Liver (tissue), 10 donors: ENCODE measurements at places on chromosomes 7 and 10. TPM values are rescaled to one million over a fixed set of nuclear protein-coding genes. Genes with fewer than 3 reads are reported as not detected.

The PKD2L1 gene
- total RNA-seq: 0.08 TPM

The KNDC1 gene
- 8.0 TPM for total RNA-seq

- no peaks in the 10 kb centered on the region for H3K27me3 ChIP-seq
- H3K36me3 ChIP-seq: no peaks in the 10 kb centered on the region
- no peaks in the 10 kb centered on the region for H3K4me1 ChIP-seq
- no peak overlapping the region for H3K4me3 ChIP-seq
- H3K27ac ChIP-seq: no peak overlapping the region
Observed at GRCh38 chr10:128365156-128365725, 239.0 kb upstream of the MKI67 start.

- DNase-seq: no peak
- no peaks in the 10 kb centered on the region for H3K36me3 ChIP-seq
- no peak overlapping the region for H3K27ac ChIP-seq
- H3K4me1 ChIP-seq: peaks cover 5% of the 10 kb centered on the region
Observed at GRCh38 chr7:44195889-44196288, 4.9 kb upstream of the YKT6 start.

DNA sequence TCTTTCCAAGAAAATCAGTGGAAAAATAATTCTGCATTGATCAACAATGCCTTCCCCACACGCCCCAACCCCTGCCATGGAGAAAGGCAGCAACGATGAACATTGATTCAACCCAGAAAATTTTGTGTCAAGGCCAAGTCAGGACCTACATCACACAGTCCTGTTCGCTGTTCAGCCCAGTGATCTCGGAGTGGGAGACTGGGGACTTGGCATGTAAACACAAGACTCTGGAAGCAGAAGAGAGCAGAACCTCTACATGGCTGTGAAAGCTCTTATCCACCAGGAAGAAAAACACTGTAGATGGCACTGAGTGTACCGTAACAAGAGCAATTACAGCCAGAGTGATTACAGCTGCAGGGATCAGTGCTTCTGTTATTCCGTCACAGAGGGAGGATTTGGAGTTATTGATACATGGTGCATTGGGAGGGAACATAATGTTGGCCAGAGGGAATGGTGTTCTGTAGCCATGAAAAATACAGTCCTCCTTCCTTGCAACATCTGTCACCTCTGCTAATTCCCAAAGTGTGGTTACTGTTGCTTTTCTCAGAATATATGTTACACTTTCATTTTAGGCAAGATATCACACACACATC lies 136.6 kb downstream of the IQUB start:
- no peak overlapping the region for H3K27ac ChIP-seq
- no peaks in the 10 kb centered on the region for H3K27me3 ChIP-seq
- no peaks in the 10 kb centered on the region for H3K4me1 ChIP-seq
- H3K36me3 ChIP-seq: no peaks in the 10 kb centered on the region
- DNase-seq: no peak

GRCh38 chr10:110918269-110918642 lies 724 bp downstream of the BBIP1 start:
- peak; percentile 93 for DNase-seq
- no peaks in the 10 kb centered on the region for H3K36me3 ChIP-seq
- peak overlapping the region; percentile 100 for H3K27ac ChIP-seq
- H3K4me1 ChIP-seq: peaks cover 3% of the 10 kb centered on the region
- peak overlapping the region; percentile 66 for H3K4me3 ChIP-seq

GRCh38 chr10:87818505-87819288 lies 671 bp upstream of the ATAD1 start:
- H3K27ac ChIP-seq: peak overlapping the region; percentile 84
- H3K27me3 ChIP-seq: no peaks in the 10 kb centered on the region
- no peaks in the 10 kb centered on the region for H3K36me3 ChIP-seq
- no peak for DNase-seq
- H3K4me1 ChIP-seq: peaks cover 24% of the 10 kb centered on the region
- peak overlapping the region; percentile 86 for H3K4me3 ChIP-seq

The FAM241B gene
- 0.89 TPM for total RNA-seq

The IFIT1B gene
- total RNA-seq: not detected

DNA sequence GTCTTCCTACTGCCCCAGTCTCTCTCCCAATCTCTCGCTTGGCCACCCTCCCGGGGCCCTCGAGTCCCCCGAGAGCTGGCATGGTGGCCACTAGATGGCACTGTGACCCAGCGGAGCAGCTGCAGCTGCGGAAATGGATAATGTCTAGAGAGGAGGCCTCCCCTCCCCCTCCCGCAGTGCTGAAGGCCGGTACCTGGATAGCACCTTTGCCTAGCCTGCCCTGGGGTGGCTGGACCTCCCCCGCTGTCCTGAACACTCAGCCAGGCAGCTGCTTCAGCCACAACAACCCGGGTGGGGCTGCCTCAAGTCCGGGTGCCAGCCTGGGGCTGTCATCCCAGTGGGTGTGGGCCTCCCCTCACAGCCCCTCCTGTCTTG lies 65.2 kb downstream of the GOLGA7B start:
- H3K27ac ChIP-seq: no peak overlapping the region
- H3K27me3 ChIP-seq: no peaks in the 10 kb centered on the region
- no peak overlapping the region for H3K4me3 ChIP-seq
- H3K36me3 ChIP-seq: no peaks in the 10 kb centered on the region
- no peaks in the 10 kb centered on the region for H3K4me1 ChIP-seq

The PDK4 gene
- total RNA-seq: 6.3 TPM

DNA sequence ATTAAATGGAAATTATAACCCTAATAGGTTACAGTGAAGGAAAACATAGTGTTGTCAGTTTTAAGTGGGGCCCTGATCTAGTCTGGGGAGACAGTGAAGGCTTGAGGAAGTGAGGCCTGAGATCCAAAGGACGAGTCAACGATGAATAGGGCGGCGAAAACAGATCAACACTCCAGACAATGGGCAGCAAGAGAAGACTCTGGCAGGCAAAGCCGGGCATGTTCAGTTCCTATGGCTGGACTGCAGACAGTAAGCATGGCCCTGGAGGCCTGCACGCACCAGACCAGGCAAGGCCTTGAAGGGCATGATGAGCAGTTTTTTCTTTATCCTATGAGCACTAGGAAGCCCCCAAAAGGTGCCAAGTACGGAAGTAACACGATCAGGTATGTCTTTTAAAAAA lies 127.8 kb downstream of the RNF216 start:
- H3K27me3 ChIP-seq: no peaks in the 10 kb centered on the region
- DNase-seq: no peak
- H3K4me1 ChIP-seq: no peaks in the 10 kb centered on the region
- H3K27ac ChIP-seq: no peak overlapping the region
- peaks cover 13% of the 10 kb centered on the region for H3K36me3 ChIP-seq
- no peak overlapping the region for H3K4me3 ChIP-seq

DNA sequence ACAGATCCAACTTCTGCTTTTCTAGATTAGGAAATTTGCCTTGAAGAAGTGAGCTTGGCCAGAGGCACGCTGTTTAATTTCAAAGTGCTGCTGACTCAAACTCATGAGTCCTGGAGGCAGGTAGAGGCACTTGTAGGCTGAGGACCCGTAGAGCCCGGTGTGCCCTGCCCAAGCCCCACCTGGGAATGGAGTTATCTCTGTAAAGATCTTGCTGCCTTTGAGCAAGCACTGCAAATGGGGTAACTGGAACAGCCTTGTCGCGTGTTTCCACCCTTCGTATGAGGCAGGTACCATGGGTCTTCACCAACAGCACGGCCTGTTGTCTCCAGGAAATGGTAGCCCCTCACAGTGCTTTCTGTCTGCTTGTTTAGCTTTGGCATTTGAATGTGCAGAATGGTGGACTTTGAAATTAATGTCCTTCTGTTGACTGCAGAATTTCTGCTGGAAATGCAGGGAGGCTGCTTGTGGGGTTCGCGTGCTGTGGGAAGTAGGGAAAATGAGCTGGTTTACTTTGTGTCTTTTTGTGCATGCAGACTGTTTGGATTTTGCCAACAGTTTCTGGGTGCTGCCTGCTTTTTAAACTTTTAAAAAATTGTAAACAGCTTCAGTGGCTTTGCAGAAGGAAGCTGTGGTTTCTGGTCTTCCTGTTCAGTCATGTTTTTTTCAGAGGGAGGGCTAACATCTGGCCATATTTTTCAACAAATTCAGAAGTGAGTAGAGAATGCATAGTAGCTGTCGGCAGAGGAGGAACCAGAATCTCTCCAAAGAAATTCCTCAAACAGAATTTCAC lies 27.2 kb downstream of the CCM2 start:
- H3K4me1 ChIP-seq: no peaks in the 10 kb centered on the region
- peak overlapping the region; percentile 6 for H3K4me3 ChIP-seq
- H3K27me3 ChIP-seq: no peaks in the 10 kb centered on the region
- peak overlapping the region; percentile 59 for H3K27ac ChIP-seq
- DNase-seq: no peak

GRCh38 chr7:119969054-119969453 lies 303.9 kb upstream of the KCND2 start:
- DNase-seq: no peak
- no peaks in the 10 kb centered on the region for H3K36me3 ChIP-seq
- no peaks in the 10 kb centered on the region for H3K4me1 ChIP-seq
- no peak overlapping the region for H3K4me3 ChIP-seq

DNA sequence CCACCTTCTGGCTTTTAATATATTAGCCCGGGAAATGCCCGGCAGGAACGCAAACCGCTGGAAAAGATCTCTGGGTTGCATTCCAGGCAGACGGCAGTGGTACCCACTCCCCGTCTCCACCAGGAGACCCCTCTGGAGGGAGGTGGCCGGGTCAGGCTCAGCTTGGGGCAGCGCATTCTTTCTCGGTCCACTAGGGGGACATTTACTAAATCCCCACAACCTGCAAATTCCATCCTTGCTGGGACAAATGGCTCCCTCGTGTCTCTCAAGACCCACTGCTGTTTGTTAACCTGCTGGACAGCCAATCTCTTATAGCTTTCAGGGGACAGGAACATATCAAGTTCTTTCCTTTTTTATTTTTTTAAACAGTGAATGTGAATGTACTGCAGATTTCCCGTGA lies 45.8 kb upstream of the CARD11 start:
- no peak for DNase-seq
- H3K4me1 ChIP-seq: no peaks in the 10 kb centered on the region
- H3K36me3 ChIP-seq: no peaks in the 10 kb centered on the region
- H3K4me3 ChIP-seq: no peak overlapping the region
- H3K27me3 ChIP-seq: no peaks in the 10 kb centered on the region

DNA sequence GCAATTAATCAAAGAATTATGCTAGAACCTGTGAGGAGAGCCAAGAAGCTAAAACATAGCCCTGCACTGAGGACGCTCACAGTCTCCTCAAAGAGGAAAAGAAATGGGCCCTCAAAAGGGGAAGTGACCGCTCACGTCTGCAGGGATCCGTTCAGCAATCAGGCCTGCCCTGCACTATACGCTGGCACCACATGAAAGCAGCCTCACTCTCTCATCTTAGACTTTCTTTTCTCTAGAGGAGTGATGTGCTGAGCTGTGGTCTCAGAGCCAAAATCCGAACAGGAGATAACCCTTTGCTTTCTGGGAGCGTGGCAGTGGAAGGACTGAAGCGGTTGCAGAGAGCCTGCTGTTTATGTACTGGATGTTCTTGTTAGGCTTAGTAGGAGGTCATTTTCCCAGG lies 6.3 kb upstream of the IL2RA start:
- H3K36me3 ChIP-seq: no peaks in the 10 kb centered on the region
- no peaks in the 10 kb centered on the region for H3K27me3 ChIP-seq
- no peak for DNase-seq

DNA sequence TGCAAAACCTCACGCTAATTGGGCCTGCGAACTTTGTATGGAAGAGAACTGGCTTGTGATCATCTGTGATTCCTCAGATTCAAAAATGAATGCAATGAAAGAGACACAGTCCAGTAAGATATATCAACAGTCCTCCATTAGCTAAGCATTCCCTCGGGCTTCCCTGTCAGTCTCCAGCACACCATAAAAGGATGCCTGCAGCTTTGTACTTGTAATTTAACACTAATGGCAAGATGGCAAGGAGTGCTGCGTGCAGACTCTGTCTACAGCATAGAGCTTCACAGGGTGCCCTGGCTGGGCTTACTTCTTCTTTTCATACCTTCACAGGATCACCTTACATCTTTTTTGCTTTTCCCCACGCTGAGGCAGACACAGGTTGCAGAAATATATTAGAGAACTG lies 200.0 kb downstream of the GFRA1 start:
- H3K27ac ChIP-seq: no peak overlapping the region
- no peaks in the 10 kb centered on the region for H3K36me3 ChIP-seq
- no peaks in the 10 kb centered on the region for H3K27me3 ChIP-seq
- H3K4me3 ChIP-seq: no peak overlapping the region

DNA sequence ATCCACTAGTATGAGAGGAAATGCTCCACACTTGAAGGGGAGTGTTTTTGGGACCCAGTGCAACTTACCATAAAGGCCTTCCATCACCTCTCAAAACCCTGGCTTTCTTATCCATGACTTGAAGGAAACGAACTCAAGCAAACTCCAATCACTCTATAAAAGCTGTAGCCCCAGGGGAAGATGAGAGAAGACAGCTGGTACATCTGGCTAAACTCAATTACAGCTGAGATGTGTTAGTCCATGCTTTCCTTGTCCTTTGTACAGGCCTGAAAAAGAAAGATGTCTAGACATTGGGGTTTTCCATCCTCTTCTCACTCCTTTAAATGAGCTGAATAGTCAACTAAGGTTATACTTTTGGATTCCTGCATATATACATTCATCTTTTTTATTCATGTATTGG lies 89.5 kb upstream of the ANKRD30A start:
- no peaks in the 10 kb centered on the region for H3K27me3 ChIP-seq
- H3K4me3 ChIP-seq: no peak overlapping the region
- no peaks in the 10 kb centered on the region for H3K4me1 ChIP-seq
- no peak for DNase-seq

DNA sequence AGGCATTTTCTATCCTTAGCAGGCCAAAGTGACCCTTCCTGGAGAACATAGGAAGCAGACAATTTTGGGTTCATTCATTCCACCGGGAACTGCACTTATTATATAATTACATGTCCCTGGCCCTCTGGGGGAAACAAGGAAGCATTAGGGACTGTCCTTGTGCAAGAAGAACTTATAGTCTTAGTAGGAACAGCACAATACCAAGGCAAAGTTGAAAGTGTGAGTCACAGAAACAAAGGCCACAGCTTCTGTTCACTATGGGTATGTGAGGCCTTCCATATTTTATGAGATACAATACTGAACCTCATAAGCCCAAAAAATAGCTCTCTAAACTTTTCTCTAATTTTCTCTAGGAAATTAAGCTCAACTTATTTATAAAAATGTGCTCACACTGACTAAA lies 18.4 kb upstream of the AKR1B10 start:
- no peak for DNase-seq
- no peak overlapping the region for H3K4me3 ChIP-seq
- no peaks in the 10 kb centered on the region for H3K4me1 ChIP-seq
- no peak overlapping the region for H3K27ac ChIP-seq
- H3K27me3 ChIP-seq: no peaks in the 10 kb centered on the region
- no peaks in the 10 kb centered on the region for H3K36me3 ChIP-seq
